ENCODE measurements at places on chromosomes 2 and 18.

DNA sequence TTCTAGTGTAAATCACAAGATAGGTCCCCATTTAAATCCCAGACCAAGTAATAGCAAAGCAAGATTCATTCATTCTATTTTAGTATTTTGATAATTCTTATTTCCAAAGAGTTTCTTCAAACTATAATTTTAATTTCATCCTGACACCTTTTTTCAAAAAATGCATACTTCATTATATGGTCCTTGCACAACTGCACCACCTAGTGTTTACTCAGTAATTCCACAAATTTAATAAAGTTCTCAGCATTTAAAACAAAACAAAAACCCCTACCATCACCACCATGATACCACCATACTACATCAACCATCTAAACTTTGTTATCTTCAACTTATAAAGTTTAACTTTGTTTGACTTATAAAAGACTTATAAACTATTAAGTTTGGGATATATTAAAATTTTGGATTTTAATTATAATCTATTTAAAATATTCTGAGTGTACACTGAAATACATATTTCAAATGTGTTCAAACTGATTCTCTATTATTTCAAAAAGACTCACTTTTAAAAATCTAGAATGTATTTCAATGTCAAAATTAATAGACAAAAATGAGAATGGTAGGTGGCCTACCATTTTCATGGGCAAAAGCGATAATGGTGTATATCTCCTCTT is 44.2 kb downstream of the WDPCP start:
- DNase-seq = peak; percentile 11

DNA sequence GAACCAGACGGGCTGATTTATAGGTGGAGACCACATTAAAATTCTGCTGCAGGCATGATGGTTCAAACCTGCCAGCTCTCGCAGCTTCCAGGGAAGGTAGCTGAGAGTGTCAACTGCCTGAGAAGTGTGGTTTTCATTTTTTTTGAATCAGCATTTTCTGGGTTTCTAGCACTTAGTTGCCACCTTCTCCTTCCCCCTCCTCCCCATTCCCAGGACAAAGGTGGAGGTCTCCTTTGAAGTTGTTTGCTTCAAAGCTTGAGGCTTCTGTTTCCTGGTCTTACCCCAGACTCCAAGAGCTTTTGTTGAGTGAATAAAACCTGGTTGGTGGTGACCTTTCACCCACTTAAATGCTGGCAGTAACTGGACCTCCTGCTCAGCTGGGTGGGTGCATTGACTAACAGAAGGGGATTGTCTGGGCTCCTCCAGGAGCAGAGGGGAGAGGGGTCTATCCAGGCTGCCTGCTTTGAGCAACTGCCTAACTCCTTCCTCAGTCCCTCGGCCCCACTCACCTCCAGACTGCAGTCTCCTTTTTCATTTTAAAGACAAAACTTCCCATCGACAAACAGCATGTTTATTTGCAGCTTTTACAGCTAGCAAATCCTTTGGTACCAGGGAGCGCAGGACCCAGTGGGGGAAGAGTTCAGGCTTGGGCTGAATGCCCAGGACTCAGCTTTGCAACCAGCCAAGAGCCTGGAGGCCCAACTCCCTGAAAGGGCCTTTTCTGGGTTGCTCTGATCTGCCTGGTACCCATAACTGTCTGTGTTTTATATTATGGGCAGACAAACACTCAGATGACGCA is 3.5 kb downstream of the RHOB start:
- DNase-seq = peak; percentile 84

- peak; percentile 59 for DNase-seq
Observed at GRCh38 chr2:229714080-229714735, at the start of gene DNER. DNER (minus strand) TSS chr2:229714555; CDS start chr2:229714423, 132 bp downstream.

- DNase-seq = no peak
Observed at GRCh38 chr2:46306330-46306751, 9.1 kb downstream of the EPAS1 start.

- peak; percentile 71 for DNase-seq
Observed at GRCh38 chr2:163345795-163346573, 389.8 kb downstream of the FIGN start.

GRCh38 chr2:198917926-198918720 is 539.6 kb downstream of the SATB2 start:
- DNase-seq = no peak

- no peak for DNase-seq
Observed at GRCh38 chr2:64829525-64829924, 159.7 kb upstream of the SLC1A4 start.
